Activated CD4-positive, alpha-beta T cell treated with anti-CD3 and anti-CD28 coated beads, Interleukin-2, Interleukin-6, amounts not matched to agents 100 ng/mL and 50 ng/mL, durations not matched to agents 16 hours and 8 hours (primary cell): ENCODE measurements at places on chromosomes 2 and 18.

DNA sequence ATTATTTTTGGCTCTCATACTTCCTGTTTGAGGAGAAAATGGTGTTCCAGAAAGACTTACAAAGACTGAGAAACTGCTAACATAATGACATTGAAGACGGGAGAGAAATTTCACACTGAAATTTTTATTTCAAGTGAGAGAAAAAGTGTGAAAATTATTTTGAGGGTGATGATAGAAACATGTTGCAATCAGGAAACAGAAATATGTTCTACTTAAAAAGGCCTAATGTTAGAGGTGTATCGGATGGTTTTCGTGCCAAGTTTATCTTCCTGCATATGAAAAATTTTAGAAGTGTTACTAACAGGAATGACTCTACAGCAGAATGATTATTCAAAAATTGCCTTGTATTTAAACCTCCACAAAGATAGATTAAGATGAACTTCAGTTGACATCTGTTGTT lies 50.5 kb downstream of the KCNE4 start:
- DNase-seq: no peak

DNA sequence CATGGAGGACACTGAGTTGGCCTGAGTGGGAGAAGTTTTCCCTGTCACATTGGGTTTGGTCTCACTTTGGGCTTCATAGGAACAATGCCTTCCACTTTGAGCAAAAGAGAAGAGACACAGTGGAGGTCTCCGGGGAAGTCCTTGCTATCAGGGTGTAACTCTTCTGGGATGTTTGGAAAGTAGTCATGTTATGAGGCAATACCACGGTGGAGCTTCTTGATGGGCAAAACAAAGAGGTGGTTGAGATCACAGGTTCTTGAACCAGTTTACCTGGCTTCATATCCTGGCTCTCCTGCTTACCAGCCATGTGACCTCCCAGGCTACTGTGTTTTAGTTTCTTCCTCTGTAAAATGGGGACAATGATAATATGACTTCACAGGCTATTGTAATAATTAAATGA lies 478.6 kb downstream of the SLC4A3 start:
- DNase-seq: no peak

DNA sequence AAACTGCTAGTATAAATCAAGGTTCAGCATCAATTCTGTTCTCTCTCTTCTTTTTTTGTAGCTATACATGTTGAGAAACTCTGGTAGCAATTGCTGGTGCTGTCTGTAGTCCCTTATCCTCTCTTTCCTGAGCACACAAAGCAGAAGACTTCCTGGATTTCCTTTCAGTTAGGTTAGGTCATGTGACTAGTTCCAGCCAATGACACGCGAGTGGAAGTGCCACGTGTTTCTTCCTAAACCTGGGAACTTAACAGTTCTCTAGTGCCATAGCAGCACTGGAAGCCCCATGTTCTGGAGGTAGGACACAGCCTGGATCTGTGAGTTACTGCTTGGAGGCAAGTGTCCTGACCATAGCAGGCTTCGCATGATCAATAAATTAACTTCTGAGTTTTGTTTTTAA lies 125.9 kb downstream of the PLA2R1 start:
- no peak for DNase-seq

DNA sequence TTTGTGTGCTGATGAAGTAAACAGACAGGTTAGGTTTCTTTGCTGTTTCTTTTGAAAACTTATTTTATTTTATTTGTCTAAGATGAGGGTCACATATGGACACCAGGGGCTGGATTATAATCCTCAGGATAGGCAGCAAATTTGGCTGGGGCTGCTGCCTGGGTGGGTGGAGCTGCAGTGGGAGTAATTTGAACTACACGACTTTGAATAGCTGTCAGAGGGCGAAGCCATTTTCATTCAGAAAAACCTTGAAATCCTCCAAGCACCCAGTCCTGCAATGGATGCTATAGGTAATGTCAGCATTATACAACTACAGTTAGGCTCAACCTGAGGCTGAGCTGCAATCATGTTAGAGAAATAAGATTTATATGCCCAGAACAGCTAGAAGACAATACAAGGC lies 16.6 kb downstream of the SETBP1 start:
- no peak for DNase-seq

- DNase-seq: no peak
Measured at GRCh38 chr18:79738581-79739439, 58.9 kb upstream of the KCNG2 start.

GRCh38 chr2:159713631-159714246 lies 1.4 kb downstream of the MARCHF7 start:
- DNase-seq: peak; percentile 17

- no peak for DNase-seq
Measured at GRCh38 chr2:118607641-118608040, 239.8 kb downstream of the EN1 start.

- no peak for DNase-seq
Measured at GRCh38 chr2:231910771-231911170, 15.4 kb downstream of the NPPC start.

DNA sequence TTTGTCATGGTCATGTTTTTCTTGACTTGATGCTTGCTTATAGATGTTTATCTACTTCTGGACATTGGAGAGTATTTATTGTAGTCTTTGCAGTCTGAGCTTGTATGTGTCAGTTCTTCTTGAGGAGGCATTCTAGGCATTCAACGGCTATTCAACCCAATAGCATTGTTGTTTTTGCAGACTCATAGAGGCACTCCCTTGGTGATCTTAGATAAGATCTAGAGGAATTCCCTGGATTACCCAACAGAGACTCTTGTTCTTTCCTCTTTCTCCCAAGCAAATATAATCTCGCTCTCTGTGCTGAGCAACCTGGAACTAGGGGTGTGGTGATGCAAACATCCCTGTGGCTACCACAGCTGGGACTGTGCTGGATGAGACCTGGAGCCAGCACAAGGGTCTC lies 40.4 kb downstream of the SYT4 start:
- DNase-seq: no peak

DNA sequence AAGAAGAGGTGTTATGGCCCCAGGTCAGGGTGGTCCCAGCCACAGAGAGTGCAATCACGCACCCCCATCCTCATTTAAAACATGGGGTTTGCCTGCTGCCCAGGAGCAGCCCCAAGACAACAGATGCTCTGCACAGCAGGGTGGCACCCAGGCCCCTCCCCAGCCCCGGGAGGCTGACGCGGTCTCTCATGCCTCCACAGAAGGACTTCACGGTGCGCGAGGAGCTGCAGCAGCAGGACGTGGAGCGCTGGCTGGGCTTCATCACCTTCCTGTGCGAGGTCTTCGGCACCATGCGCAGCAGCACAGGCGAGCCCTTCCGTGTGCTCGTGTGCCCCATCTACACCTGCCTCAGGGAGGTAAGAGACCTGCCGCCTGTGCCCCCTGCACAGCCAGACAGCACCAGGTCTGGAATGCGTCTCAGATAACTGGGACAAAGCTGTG lies 133.7 kb downstream of the SMAD7 start:
- no peak for DNase-seq

DNA sequence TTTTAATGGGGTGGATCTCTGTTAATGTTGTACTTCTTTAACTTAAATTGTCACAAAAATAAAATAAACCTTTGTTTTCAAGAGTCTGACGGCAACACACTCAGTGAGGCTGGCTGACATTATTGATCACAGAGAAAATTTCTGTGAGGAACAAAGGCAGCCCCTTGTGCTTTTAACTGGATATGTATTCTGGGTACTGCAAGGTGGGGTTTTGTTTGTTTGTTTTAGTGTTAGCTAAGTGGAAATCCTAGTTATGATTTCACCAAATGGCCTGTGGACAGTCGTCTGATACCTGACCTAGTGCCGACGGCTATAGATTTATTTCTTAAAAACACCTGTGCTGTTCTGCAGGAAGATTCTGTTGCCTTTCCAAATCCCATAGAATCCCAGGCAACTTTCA lies 1329.5 kb upstream of the ZEB2 start:
- no peak for DNase-seq

DNA sequence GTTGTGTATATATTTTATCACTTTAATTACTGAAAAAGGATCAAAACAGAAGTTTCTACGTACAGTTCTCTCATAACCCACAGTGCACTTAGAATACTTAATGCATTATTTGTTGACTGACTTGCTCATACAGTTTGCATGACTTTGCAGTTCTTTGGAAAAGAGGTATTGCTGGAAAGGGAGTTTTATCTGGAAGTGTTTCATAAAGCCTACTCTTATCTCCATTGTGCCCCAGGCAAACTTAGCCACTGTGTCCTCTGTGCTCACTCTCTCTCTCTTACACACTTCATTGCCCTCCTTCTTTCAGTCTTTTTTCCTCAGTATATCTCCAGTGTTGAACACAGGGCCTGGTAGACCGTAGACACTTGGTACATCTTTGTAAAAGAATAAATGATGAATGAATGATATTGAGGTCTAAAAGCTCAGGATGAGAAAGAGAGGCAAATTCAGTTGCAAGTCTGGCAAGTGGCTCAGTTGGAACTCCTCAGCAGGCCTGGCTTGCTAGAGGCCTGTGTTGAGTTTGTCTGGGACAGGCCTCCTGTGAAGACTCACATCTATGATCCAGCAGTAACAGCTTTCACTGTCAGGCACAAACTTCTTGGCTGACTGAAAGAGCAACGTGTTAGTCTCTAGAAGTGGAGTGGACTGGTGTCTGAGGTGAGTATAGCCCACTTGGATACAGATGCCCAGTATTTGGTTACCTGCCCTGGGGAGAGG lies 56.1 kb downstream of the SETBP1 start:
- DNase-seq: no peak

DNA sequence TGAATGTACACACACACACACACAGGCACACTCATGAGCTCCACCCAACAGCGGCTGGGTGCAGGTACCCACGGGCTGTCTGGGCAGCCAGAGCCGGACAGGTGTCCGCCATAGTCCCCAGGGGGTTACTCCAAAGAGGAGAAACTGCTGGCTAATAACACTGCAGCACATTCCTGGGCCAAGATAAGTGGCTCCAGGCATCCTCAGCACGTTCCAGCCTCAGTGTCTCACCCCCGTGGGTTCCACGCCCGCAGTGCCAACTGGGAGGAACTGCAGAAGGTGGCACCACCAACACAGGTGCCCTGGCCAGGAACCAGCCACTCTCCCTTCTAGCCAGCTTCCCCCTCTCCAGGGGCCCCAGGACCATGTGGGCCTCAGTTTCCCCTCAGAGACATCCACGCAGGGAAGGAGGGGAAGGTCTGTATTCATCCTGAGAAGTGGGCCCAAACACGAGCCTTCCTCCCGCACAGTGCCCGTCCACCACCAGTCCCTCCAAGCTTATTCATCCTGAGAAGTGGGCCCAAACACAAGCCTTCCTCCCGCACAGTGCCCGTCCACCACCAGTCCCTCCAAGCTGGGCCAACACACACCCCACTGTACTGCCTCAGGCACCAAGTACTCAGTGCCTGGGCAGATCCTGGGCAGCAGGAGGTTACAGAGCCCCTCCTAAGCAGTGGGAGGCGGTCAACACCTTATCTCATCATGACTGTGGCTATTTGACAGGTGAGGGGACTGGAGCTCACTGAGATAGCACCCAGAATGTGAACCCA lies 47.6 kb downstream of the TNS1 start:
- DNase-seq: no peak

GRCh38 chr2:65120990-65121693 lies 8.8 kb downstream of the RAB1A start:
- no peak for DNase-seq

DNA sequence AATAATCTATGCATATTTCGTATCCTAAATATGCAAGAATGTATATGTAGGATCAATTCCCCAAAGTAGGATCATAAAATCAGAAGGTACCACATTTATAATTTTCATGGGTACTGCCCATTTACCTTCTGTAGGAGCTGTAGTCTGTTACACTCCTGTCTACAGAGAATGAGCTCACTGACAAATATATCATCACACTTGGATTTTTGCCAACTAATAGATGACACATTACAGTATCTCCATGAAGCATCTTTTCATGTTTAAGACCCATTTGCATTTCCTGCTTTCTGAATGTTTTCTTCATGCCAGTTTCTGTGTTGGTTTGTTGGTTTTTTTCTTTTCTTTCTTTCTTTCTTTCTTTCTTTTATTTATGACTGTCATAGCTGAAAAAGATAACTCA lies 70.9 kb upstream of the EML6 start:
- peak; percentile 31 for DNase-seq

DNA sequence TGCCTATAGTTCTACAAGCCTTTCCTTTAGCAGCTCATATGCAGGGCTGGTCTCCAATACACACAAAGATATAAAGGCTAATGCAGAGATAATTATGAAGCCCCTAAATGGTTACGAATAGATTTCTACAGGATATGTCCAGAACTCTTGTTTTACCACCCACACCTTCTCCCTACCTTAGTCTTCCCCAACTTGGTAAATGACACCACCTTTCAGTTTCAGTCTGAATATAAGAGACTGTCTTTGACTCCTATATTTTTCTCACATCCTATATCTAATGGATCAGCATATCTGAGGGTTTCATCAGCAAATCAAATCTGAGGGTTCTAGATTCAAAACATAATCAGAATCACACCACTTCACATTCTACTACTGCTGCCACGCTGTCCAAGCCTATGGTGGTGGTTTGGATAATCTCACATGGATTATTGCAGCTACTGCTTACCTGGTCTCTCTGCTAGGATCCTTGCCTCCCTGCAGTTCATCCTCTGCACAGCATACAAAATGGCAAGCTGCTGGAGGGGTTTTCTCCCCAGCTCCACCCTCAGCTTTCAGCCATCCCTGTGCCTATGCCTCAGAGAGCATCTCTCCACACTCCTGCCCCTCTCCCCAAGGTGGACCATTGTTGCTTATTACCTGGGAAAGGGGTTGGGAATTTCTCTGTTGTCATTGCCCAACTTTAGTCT lies 178.0 kb upstream of the SPOPL start:
- DNase-seq: no peak

DNA sequence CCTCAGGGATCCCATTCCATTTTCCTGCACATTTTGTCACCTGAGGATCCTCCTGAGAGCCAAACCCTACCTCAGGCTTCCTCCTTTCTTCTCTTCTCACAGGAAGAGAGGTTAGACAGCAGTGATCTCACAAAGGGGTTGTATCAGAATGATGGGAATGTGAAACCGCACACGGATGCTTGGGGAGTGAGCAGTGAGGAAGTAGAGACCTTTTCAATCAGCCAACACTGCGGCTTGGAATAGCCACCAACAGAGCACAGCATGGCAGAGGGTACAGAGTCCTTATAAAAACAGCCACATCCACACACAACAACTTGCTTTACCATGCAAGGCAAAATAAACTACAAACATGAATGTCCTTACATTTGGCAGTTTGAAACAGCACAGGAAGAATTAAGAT lies 8.7 kb downstream of the TMEM182 start:
- no peak for DNase-seq

DNA sequence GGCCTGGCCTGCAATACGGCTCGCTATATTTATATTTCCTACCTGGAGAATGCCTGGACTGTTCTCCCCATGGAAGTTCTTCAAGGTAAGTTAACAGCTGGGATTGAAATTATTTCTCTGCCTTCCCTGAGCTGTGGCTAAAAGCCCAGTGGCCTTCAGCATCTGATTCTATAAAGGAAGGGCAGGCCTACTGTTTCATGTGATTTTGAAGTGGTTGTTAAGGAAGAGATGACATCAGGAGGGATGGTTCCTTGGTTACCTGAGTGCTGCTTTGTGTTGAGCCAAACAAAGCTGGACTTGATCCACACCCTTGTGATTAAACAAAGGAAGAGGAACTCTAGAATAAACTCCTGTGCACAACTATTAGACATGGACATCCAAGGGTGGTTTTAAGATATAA lies 61.6 kb downstream of the MFSD6 start:
- no peak for DNase-seq
